Ovary (tissue), 10 donors: ENCODE measurements at places on chromosomes 7 and 10. TPM values are rescaled to one million over a fixed set of nuclear protein-coding genes. Genes with fewer than 3 reads are reported as not detected.
A peak's percentile ranks its signal among the peaks of the same experiment; 100 is the strongest.

DNA sequence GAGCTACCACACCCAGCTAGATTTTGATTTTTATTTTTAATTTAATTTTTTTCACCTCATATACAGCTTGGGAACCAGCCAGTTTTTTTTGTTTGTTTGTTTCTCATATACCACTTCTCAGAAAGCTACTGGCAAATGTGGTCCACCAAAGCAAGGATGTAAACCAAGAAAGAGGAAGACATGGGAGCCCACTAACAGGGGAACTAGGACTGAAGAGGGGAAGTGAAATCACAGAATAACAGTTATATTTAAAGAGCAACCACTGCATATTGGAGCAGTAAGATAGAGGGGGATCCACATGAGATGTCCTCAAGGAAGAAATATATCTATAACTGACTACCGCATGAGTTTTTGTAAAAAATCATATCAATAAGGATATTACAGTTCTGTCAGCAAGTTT, 10.5 kb downstream of the CPVL start:
- H3K4me3 ChIP-seq, result no peak overlapping the region
- no peak for DNase-seq

The TMEM196 gene
- not detected for total RNA-seq

The ZNF37A gene
- total RNA-seq, result 17.9 TPM

- no peak overlapping the region for H3K27ac ChIP-seq
- H3K36me3 ChIP-seq, result no peaks in the 10 kb centered on the region
- H3K27me3 ChIP-seq, result no peaks in the 10 kb centered on the region
- no peak for DNase-seq
These were observed 1650.5 kb upstream of the LRRTM3 start for GRCh38 chr10:65275296-65275695.

The STK31 gene
- 10.1 TPM for total RNA-seq

GRCh38 chr10:117217196-117217761, 20.0 kb downstream of the KCNK18 start:
- no peak overlapping the region for H3K27ac ChIP-seq
- peaks cover 5% of the 10 kb centered on the region for H3K4me1 ChIP-seq
- DNase-seq, result peak; percentile 40
- no peaks in the 10 kb centered on the region for H3K27me3 ChIP-seq
- H3K4me3 ChIP-seq, result peak overlapping the region; percentile 40
